HT-29 (cell line): ENCODE measurements at places on chromosomes 7 and 10. TPM values are rescaled to one million over a fixed set of nuclear protein-coding genes. Genes with fewer than 3 reads are reported as not detected.

- DNase-seq = no peak
Measured at GRCh38 chr10:10722422-10722821, 295.2 kb upstream of the CELF2 start.

DNA sequence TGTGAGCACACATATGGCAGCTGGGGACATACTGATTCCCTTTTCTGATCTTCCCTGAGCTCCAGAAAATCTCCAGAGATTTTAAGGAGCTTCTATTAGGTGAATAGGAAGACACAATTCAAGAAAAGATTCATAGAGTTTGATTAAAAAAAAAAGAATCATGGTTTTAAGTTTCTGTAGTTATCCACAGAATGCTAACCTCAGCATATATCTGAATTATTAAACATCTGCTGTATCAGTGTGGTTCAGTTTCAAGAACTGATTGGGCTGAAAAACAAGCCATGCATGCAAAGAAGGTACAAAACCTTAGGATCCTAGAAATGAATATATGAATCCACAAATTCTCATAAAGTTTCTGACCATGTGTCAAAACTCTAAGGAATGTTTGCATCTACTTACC is 94.1 kb upstream of the ZNF438 start:
- no peak for DNase-seq

GRCh38 chr10:74008212-74008731 is 10.4 kb downstream of the VCL start:
- no peak for DNase-seq

DNA sequence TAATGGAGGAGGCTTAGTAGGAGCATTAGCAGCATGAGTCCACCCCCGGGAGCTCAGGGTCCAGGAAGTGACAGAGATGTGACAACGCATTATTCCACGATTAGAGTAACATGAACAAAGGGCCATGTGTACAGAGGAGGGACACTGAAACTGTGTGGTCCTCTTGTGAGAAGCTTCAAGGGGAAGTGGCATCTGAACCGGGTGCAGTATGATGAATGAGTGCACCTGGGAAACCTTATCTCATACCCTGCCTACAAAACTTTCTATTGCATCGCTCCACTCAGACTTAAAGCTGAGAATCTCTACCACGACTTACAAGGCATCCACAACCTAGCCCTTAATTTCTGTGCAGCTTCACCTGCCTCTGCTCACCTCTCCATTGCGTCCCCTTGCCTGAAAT is 115.3 kb upstream of the AMPH start:
- DNase-seq = no peak

DNA sequence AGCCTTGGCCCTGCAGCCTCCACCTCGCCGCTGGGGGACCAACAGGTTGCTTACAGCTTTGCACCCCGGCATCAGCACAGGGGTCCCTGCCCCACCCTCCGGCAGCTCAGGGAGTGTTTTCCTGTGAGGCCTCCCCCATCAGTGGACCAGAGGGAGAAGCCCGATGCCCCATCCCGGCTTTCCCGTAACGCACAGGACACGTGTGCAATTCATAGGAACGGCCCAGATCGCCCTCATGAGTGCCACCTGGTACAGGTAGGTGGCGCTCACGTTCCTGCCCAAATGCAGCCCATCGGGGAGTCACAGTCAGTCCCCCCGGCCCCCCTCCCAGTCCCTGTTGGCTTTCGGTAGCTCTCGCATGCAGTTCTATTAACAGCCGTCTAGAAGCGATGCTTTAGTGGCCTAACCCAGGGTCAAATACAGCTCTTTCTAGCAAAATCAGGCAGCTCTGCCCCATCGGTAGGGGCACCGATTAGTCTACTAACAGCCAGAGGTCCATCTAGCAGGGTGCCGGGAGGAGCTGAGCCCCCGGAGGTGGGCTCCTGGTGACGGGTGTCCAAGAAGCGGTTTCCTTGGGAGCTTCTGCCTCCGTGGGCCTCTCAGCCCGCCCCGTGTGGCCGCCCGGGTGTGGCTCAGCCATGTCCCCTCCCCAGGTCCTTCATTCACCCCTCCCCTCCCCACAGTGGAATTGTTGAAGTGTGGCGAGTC is 48.4 kb upstream of the GTF2IRD1 start:
- peak; percentile 62 for DNase-seq

DNA sequence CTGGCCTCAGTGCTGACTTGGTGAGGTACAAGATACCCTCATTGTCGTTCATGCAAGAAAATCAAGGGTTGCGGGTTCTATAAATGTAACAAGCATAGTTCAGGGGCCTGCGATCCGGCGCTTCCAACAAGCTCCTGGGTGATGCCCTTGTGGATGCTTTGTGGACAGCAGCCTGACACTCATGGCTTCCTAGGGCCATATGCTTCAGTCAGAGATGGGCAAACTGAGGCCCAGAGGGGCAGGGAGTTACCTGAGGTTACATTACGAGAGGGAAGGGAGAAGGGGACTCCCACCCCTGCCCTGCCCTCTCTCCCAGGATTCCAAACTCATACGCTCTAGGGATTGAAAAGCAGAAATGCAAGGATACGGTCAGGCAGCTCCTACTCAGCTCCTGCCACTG is 296.3 kb upstream of the ZMIZ1 start:
- DNase-seq = no peak

- DNase-seq = no peak
Measured at GRCh38 chr7:143222782-143223181, 945 bp downstream of the TAS2R40 start.

- DNase-seq = no peak
Measured at GRCh38 chr7:53541475-53541874, 506.0 kb downstream of the POM121L12 start.

GRCh38 chr7:98105942-98106544 is 619 bp upstream of the LMTK2 start:
- DNase-seq = no peak

DNA sequence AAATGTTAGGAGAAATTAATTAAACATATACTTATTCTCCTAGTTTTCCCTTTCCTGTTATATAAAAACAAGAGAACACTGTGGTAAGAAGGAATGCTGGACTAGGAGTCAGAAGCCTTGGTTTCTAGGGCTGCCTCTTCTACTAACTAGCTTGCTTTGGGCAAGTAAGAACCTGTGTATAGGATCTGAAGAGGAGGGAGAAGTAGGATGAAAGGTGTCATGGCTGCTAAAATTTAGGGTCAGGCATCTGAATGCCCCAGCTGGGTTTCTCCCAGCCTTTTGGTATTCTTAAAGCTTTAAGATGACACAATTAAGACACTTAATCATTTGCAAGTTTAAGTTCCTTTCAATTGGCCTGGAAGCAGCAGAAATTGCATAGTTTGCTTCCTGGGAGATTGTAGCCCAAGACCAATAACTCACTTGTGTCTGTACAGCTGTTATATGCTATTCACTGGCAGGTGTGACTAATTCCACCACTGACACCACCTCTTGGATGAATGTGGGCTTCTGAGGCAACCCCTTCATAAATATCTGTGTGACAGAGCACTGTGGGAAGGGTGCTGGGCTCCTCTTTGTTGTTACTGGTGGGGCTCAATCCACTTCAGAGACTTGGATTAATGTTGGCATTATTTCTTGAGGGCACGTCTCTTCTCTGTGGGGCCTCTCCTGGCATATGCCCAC is 137.2 kb downstream of the LRMDA start:
- DNase-seq = no peak

GRCh38 chr7:80677629-80678028 is 39.2 kb downstream of the CD36 start:
- no peak for DNase-seq

DNA sequence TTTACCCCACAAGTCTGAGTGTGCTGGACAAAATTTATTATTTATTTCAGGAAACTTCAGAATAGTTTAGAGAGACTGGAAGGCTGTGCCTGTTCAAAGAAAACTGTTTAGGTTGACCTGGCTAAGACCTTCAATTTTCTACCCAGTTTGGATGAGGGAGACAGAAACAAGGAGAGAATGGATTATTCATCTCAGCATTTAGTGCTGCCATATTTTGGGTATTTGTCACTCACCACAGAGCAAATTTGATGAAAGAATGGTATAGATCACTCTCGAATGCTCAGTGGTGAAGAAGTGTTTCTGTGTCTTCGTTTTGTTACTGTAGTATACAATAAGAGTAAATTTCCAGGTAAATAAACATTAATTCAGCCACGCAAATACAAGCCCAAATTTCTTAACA is 71.8 kb downstream of the SEMA3C start:
- no peak for DNase-seq

DNA sequence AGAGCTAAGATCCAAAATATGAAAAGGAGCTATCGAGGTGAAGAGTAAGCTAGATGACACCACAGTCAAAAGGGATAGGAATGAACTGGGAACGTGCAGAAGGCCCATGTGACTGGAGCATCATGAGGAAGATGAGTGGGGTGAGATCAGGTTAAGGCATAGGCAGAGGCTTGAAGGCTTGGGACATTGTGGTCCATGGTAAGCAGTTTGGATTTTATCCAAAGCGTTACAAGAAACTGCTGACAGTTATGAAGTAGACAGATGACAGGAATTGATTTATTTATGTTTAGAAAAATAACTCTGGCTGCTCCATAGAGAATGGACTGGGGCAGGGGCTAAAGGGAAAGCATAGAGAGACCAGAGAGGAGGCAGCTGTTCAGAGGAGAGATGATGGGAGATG is 18.1 kb upstream of the PANK1 start:
- DNase-seq = no peak

- no peak for DNase-seq
Measured at GRCh38 chr7:27312820-27313219, 70.2 kb downstream of the EVX1 start.

DNA sequence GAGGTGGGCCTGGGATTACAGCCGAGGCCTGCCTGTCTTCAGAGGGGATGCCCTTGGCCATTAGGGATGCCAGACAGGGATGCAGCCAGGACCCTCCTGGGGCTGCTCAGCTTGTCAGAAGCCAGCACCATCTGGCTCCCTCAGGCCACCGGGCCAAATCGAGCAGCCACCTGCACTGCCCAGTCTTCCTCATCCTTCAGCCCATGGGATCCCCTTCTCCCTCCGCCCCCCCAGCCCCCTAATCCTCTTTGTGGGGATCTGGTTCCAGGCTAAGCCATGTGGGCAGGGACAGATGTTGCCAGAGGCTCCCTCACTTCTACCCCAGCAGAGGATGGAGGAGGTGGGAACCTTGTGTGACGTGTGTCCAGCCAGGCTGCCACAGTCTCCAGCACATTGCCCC is 137.4 kb upstream of the PPIF start:
- DNase-seq = no peak

DNA sequence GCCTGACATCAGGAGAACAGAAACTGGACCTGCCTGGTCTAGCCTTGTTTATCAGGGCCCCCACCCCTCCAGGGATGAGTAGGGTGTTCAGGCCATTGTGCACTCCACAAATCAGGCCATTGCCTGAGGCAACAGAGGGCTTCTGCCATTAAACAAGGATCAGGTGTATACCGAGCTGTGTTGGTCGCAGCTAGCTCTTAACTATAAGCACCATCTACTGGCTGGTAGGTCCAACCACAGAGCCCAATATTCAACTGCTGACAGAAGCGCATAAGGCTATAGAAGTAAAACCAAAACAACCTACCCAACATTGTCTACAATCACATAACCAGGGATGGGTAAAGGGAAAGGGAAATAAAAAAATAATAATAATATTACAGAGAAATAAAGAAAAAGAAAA is 451.7 kb upstream of the TEX47 start:
- DNase-seq = no peak

OR2A1 gene
- total RNA-seq = not detected in 2 replicates

ANKRD7 gene
- not detected in 2 replicates for total RNA-seq

HMX3 gene
- not detected in 2 replicates for total RNA-seq

FFAR4 gene
- total RNA-seq = 88.1 and 97.9 TPM in 2 replicates

ZNF92 gene
- total RNA-seq = 2.7 and 3.7 TPM in 2 replicates

SPACDR gene
- 0.21 and 0.64 TPM in 2 replicates for total RNA-seq

SLC26A4 gene
- not detected in 2 replicates for total RNA-seq

ELN gene
- total RNA-seq = 0.03 and 0.10 TPM in 2 replicates

SPDYE8 gene
- not detected in 2 replicates for total RNA-seq

COX19 gene
- 15.2 and 21.6 TPM in 2 replicates for total RNA-seq

ZPBP gene
- total RNA-seq = not detected in 2 replicates

TEX36 gene
- total RNA-seq = not detected in 2 replicates

SORCS1 gene
- total RNA-seq = not detected in 2 replicates
